Trophoblast cell (in vitro differentiated cells and primary cell): ENCODE measurements at places on chromosomes 1 and 21.

- DNase-seq = no peak
Measured at GRCh38 chr21:31837041-31837440, 35.8 kb upstream of the HUNK start.

GRCh38 chr1:3688356-3689137 lies 36.2 kb downstream of the TP73 start:
- DNase-seq = no peak

DNA sequence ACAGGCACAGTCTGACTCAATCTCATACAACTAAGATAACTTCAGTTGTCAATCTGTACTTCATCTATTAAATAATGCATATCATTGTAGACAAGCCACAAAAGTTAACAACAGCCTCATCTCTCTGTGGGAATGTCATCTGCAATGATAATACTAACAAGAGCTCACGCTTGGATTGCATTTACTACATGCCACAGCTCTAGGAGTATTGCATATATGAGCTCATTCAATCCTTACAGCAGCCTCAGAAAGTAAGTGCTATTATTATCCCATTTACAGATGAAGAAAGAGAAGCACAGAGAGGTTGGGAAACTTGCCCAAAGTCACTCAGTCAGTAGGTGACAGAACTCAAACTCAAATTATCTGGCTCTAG lies 105.7 kb upstream of the GUCA2B start:
- no peak for DNase-seq

- DNase-seq = no peak
Measured at GRCh38 chr1:225933072-225933471, 7.9 kb downstream of the LEFTY2 start.

GRCh38 chr1:78792756-78793155 lies 143.1 kb downstream of the IFI44 start:
- DNase-seq = no peak

DNA sequence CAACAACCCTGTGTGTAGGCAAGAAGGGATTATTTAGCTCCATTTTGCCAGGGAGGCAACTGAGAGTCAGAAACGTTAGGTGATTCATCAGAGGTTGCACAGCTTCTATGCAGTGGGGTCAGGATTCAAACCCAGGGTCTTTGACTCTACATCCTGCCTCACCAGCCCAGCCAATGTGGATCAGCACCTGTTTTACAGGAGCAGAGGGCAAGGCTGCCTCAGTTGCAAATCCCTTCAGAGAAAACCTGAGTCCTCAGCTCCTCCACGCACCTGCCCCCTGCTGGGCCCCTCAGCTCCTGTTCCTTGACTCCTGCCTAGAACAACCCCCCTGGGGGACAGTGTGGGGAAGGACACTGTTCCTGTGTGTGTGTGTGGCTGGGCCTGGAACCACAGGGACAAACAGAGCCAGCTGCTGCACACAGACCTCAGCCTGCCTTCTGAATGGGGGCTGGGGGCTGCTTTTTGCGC lies 61.6 kb downstream of the LRRN2 start:
- no peak for DNase-seq
